ENCODE measurements at places on chromosomes 11 and 22. TPM values are rescaled to one million over a fixed set of nuclear protein-coding genes. Genes with fewer than 3 reads are reported as not detected.

Gene HIC2
- total RNA-seq, result 8.4 TPM

DNA sequence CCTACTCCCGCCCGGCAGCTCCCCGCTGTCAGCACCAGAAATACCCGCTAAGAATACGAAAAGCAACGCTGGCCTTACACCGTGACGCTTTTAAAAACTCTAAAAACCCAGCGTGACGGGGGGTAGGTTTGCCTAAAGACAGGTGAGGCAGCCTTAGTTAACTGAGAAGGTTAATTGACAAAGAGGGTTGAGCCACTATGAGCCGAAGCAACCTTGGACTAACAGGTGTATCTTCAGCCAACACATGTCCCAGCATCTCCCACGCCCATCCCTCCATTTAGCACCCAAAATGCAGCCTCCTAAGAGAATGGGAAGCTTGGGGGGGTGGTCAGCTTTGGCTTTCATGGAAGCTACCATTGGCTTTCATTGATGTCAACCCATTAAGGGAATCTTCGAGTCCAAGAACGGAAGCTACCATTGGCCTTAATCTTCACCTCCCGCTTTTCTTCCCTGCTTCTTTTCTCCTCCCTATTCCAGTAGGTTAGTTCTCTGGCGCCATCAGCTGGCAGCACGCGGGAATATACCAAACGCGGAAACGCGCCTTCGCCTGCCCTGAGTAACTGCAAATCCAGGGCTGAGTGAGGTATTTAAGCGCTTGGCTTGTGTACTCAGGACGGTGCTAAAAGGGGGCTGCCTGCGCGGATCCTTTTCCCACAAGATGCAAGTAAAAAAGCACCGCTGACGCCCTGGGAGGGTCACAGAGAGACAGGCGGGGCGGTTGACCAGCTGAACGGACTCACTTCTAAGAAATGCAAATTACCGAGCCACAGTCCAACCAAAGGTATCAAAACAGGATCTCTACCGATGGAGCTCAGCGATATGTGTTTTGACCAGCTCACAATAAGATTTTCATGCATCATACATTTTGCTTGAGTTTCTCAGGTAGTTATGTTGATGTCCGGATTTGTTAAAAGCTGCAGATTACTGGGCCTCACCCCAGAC is 38.5 kb upstream of the GLYATL1 start:
- peak; percentile 45 for DNase-seq

Gene ART5
- total RNA-seq, result not detected

- DNase-seq, result no peak
Measured at GRCh38 chr22:42134100-42135020, 3.8 kb upstream of the CYP2D6 start.

Gene ADM
- 5.6 TPM for total RNA-seq

DNA sequence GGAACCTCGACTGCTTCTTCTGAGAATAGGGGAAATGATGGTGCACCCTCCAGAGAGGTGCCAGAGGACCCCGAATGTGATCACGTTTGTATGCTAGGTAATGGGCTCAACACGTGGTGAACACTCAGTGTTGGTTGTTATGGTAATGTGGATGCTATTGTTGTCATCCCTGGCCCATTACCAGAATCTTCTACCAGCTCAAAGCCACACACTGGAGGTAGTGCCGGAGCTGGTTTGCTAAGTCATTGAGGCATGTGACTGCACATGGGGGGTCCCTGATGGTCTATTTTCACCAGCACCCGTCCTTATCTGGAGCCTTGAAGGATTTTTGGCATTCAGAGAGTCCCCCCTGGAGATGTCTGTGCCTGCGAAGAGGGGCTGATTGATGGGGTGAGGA is 119.1 kb upstream of the CD82 start:
- no peak for DNase-seq

GRCh38 chr22:17941471-17942406 is 82.6 kb downstream of the MICAL3 start:
- no peak for DNase-seq

Gene C11orf52
- not detected for total RNA-seq

GRCh38 chr22:46657655-46657953 is 37.4 kb downstream of the GRAMD4 start:
- no peak for DNase-seq

DNA sequence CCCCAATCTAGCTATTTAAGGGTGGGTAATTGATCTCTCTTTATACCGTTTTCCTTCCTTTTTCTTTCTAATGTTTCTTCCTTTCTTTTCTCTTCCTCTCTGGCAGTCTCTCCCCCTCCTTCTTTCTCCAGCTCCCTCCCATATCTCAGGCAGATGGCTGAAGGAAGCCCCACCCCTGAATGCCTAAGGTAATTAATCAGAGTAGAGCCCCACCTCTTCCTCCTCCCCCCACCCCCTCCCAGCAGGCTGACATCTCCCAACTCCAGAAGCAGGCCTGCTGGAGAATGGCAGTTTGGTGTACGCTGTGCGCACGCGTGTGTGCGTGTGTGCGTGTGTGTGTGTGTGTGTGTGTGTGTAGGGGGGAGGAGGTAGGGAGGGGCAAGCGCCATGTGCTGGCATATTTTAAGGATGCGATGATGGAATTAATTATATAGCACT is 122.6 kb downstream of the APOL5 start:
- no peak for DNase-seq

Gene SGSM1
- total RNA-seq, result 0.91 TPM

Gene RHOD
- total RNA-seq, result not detected

- DNase-seq, result peak; percentile 93
Measured at GRCh38 chr22:50531546-50531961, 1.7 kb upstream of the TYMP start.

GRCh38 chr11:107592231-107592590 is 1.3 kb downstream of the ELMOD1 start:
- DNase-seq, result no peak

GRCh38 chr22:28108851-28109250 is 189.8 kb upstream of the PITPNB start:
- no peak for DNase-seq

- no peak for DNase-seq
Measured at GRCh38 chr11:27693398-27693797, 6.9 kb downstream of the BDNF start.

DNA sequence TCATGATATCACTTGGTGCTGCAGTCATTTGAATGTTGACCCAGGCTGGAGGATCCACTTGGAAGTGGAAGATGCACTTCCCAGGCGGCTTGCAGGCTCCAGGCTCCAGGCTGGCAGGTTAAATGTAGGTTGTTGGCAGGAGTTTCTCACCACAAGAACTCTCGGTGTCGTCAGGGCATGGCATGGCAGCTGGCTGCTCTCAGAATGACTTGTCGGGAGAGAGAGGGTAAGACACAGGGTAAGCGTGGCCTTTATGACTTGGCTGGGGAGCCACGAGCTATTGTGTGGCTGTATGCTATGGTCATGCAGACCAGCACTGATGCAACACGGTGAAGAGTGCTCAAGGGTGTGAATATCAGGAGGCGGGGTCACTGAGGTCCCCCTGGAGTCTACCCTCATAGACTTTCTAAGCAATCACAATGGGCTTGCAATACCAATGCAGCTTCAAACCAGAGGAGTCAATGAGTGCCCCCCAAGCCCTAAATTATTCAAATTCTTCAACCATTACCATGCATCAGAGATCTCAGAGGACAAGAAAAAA is 1027.7 kb downstream of the OPCML start:
- DNase-seq, result no peak

Gene LRRN4CL
- 0.25 TPM for total RNA-seq

DNA sequence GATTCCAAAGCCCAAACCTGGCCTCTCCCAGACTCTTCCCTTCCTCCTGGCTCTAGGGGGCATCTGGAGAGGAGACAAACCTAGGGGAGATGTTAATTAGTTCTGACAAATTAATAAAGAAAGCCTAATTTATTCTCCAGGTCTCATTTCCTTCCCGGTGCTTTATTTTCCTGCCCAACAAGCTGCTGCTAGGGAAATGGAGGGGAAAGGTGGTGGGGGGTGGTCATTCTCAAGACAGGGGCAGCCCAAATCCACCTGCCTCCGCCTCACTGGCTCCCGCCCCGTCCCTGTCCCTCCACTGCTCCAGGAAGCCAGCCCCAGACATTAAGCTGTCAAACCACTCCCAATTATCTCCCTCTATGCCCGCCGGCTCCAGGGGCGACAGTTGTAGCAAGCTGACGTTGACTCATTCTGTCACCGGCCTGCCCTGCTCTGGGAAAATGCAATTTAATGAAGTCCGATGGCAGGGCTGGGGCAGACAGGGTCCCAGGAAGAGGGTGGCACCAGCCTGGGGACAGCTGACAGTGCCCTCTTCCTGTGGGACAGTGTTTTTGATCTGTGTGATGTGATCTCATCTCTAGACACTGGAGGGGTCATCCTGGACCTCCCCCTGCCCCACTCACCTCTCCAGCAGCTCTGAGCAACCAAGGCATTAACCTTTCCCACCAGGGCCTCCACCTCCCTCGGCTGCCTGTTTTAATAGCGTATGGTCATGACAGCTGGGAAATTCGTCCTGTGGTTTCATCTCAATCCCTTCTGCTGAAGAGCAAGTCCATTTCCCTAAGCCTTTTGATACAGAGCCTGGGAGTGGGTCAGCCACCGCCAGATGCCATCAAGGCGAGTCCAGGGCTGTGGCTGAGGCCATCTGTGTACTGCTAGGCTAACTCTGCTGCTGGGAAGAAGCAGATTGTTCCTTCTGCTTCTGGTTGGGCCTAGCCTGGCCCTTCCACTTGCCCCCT is 27.1 kb downstream of the NECTIN1 start:
- DNase-seq, result no peak

DNA sequence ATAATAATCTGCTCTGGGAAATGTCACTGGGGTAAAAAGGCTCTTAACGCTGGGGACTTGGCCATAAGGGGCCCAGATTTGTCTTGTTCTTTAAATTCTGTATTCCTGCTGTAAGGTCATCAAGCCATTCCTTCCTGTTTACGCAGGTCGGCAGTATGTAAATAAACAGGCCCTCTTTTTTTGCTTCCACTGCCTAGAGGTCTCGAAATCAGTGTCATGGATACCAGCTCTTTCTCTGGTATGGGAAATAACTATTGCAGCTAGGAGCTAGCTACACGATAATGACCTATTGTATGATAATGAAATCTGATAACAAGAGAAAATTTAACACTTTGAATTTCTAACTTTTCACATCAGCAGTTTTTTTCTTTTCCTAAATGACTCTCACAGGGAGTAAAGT is 209.2 kb upstream of the NARS2 start:
- DNase-seq, result no peak

DNA sequence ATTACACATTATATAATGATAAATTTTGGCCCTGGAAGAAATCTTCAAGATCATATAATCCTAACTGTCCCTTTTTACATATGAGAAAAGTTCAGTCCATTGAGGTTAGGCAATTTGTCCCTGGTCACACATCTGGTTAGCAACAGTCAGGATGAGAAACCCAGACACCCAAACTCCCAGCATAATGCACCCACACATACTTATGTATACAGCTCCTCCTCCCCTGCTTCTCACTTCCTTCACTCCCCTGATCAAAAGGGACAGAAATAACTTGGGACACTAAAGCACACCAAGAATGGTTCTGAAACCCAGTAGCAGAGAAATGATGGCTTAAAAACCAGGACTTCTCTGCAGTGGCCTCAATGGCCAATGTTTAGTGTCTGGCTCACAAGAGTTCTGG is 11.1 kb downstream of the NUMA1 start:
- no peak for DNase-seq

Gene SLC35E4
- 2.9 TPM for total RNA-seq

GRCh38 chr11:8268530-8269400 is 5.1 kb upstream of the LMO1 start:
- no peak for DNase-seq

DNA sequence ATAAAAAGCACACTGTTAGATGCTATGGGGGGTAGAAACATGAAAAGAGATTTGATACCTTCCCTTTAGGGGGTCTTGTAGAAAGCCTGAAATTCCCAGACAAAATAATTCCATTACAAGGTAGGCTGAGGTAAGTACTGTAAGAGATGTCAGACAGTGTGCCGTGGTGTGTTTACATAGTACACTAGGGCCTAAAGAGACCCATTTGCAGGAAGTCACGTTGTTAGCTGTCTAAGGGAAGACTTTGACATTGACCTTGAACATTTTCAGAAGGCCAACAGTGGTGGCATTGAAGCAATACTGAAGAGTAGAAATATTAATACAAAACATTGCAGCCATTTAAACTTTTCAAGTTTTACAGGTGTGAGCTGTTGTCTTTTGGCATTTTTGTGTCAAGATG is 30.8 kb downstream of the EXT2 start:
- DNase-seq, result no peak

- DNase-seq, result no peak
Measured at GRCh38 chr22:20610757-20611156, 103.3 kb downstream of the MED15 start.

Gene SYT13
- not detected for total RNA-seq

- no peak for DNase-seq
Measured at GRCh38 chr11:12794576-12795230, 120.5 kb downstream of the TEAD1 start.

DNA sequence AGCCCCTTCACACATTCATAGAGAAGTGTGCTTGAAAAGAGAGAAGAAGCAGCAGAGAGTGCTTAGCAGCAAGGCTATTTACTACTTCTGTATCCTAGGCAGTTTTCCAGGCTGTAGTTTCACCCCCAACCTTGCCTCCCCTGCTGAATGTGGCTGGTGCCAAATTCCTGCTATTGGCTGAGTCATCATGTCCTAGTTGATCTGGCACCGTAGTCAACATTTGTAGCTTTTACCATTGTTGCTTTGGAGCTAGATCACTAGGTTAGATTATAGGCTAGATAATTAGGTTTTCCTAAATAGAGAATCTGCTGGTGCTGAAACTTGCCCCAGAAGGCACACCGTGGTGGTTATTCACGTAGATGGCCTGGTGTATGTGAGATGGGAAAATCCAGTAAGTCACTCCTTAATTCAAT is 32.7 kb downstream of the ARHGAP42 start:
- DNase-seq, result no peak

DNA sequence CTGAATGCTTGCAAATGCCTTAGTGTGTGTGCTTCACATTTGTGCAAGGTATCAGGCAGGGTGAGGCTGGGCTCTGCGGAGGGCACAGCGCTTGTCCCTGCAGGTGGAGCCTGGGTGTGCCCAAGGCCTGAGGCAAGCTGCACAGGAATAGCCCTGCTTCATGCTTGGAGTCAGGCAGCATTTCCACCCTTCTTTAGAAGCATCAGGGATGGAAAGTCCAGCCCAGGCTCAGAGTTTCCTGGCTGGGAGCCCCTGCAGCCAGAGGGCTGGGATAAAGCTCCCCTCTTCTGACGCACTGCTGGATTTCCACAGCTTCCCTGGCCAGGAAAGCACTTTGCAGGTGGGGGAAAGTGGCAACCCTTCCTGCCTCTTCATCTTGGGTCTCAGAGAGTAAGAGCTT is 63.4 kb downstream of the GALNT18 start:
- no peak for DNase-seq

DNA sequence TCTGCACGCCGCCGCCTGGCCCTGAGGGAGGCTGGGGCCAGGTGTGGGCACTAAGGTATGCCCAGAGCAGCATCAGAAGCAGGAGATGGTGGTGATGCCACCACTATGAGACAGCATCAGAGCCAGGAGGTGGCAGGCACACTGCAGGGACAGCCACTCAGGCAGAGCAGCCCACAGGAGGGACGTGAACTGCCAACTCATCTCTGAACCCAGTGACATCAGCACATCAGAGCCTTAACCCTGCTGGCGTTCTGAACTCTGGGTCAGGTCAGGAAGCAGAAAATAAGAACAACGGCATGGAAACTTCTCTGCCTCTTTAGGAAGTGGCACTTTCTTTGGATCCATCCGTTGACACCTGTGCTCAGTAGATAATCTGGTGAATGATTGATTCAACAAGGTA is 14.7 kb upstream of the IFT27 start:
- DNase-seq, result no peak

Gene NCAPD3
- total RNA-seq, result 32.2 TPM

- no peak for DNase-seq
Measured at GRCh38 chr11:66907751-66908630, 50.2 kb downstream of the PC start.

- DNase-seq, result no peak
Measured at GRCh38 chr11:16897470-16898061, 116.6 kb downstream of the PLEKHA7 start.

Gene MIAT
- total RNA-seq, result 14.8 TPM
